ENCODE measurements at places on chromosomes 16 and 17. TPM values are rescaled to one million over a fixed set of nuclear protein-coding genes. Genes with fewer than 3 reads are reported as not detected.

DNA sequence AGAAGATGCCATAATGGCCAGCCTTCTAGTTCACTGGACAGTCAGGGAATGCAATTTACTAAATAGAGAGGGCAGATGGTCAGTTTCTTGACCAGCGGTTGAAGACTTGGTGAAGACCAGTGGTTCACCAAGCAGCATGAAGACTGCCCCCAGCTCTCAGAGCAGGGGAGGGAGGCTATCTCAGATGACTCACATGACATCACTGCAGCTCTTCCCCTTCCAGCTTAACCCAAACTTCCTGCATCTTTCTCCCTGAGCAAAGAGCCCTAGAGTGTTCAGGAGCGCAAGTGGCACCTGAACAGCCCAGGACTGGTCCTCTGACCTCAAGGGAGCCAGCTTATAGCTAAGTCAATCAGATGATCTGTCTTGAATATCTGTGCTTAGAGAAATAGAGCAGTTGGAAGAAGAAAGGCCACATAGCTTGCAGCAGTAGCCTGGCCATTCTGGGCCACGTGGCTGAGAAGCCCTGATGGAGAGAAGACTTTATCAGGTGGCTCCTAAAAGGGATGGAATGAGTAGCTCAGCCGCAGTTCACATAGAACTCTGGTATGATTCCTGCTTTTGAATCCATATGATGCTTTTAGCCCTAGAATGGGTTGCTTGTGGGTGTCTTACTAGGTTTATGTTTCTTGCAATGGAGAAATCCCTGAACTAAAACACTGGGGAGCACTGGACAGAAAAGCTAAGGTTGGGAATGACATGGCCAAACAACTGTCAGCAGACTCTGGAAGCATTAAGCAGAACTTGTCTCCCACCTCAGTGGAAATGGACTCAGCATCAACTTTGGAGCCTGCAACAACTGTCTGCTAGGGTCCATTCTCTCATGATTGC lies 392.1 kb upstream of the CCL2 start:
- no peak for DNase-seq

DNA sequence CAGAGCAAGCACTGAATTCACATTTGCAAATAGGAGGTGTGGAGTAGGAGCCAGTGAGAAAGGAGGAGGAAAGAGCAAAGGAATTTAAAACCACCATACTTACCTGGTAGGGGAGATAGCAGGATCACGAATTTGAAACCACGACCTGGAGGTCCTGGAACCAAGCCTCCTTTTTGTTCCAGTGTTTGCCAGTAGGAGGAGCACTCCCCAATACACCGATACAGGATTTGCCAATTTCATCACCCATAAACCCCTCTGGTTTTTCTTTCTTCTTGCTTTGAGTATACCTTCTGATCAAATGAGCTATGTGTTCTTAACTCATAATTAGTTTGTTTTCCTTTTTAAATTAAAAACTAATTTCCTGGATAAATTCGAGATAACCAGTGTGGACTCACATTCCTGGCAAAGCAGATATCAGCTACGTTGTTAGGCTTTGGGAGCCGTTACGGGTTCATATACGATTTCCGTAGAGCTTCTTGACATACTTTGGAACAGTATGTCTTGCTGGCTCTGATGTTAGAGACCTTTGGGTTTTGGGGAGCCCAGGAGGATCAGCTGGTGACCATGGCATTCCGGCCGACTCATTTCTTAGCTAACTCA lies 22.7 kb downstream of the BCO1 start:
- peak; percentile 35 for DNase-seq

GRCh38 chr16:2308089-2308962 lies 32.2 kb downstream of the ABCA3 start:
- DNase-seq, result no peak

GRCh38 chr16:272633-273546 lies 2.9 kb downstream of the RGS11 start:
- no peak for DNase-seq

DNA sequence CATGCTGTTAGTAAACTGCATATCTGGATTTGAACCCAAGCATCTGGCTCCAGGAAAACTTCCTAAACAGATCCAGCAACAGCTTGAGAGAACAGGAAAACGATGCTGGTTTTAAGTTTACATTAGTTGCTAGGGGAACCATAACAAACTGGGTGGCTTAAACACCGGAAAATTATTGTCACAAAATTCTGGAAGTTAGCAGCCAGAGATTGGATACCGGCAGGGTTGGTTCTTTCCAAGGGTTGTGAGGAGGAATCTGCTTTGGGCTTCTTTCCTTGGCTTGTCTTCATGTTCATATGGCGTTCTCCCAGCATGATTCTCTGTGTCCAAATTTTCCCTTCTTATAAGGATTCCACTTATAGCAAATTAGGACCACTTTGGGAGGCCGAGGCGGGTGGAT lies 276.9 kb upstream of the TOM1L1 start:
- no peak for DNase-seq

- no peak for DNase-seq
Measured at GRCh38 chr17:4788807-4789700, at the start of gene GLTPD2. Gene GLTPD2 (plus strand): TSS chr17:4788964. CDS start chr17:4789012, 48 bp downstream.

DNA sequence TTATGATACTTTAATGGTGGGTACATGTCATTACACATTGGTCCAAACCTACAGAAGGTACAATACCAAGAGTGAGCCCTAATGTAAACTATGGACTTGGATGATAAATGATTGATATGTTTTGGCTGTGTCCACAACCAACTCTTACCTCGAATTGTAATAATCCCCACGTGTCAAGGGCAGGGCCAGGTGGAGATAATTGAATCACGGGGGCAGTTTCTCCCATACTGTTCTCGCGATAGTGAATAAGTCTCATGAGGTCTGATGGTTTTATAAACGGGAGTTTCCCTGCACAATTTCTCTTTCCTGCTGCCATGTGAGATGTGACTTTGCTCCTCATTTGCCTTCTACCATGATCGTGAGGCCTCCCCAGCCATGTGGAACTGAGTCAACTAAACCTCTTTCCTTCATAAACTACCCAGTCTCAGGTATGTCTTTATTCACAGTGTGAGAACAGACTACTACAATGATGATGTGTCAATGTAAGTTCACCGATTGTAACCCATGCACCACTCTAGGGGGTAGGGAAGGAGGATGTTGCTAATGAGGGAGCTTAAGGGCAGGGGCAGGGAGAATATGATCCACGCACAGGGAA lies 7.0 kb upstream of the METTL22 start:
- no peak for DNase-seq

GRCh38 chr17:28612936-28613872 lies 781 bp downstream of the RSKR start:
- peak; percentile 39 for DNase-seq

Gene PDE6G
- 0.63 TPM for total RNA-seq

Gene CCL2
- 11.1 TPM for total RNA-seq

Data from fibroblast of the aortic adventitia (primary cell).